ENCODE measurements at places on chromosomes 7 and 10.

- DNase-seq: no peak
Measured at GRCh38 chr7:148967032-148967372, 61.3 kb downstream of the PDIA4 start.

DNA sequence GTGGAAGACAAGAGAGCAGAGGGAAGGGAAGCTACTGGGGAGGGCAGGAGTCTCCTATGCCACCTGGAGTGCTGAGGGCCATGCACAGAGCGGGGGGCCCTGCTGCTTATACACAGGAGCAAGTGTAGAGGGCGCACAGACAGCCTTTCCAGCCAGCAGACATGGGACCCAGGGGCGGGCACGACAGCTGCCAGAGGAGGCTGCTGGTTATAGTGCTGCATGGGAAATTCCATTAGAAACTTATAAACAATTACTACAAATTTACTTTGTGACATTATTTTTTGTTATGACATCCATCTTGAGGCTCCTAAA, 90.5 kb downstream of the WDFY4 start:
- no peak for DNase-seq

DNA sequence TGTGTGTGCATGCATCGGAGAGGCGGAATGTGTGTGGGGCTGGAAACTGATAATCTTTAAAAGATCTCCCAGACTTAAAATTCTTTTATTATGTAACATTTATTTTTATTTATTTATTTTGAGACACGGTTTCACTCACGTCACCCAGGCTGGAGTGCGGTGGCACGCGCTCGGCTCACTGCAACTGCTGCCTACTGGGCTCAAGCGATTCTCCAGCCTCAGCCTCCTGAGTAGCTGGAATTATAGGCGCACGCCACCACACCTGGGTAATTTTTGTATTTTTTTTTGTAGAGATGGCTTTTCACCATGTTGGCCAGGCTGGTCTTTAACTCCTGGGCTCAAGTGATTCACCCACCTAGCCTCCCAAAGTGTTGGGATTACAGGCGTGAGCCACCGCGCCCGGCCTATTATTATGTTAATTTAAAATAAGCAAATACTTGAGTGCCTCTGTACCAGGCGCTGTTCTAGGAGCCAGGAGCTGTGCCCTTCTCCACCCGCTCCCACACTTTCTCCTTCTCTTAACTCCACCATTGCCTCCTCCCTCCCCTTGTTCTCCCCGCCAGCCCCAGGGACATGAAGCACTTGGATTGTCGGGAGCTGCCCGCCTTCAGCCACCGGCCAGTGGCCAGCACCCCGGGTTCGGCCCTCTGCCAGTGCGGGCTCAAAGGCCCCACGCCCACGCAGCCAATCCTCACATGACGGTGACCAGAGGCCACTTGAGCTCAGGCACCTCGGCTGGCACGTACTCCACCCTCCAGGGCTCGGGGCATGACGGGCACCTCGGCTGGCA, 163.6 kb downstream of the DNAJB6 start:
- DNase-seq: peak; percentile 23

GRCh38 chr7:7375538-7375937, 160.1 kb downstream of the COL28A1 start:
- DNase-seq: no peak

DNA sequence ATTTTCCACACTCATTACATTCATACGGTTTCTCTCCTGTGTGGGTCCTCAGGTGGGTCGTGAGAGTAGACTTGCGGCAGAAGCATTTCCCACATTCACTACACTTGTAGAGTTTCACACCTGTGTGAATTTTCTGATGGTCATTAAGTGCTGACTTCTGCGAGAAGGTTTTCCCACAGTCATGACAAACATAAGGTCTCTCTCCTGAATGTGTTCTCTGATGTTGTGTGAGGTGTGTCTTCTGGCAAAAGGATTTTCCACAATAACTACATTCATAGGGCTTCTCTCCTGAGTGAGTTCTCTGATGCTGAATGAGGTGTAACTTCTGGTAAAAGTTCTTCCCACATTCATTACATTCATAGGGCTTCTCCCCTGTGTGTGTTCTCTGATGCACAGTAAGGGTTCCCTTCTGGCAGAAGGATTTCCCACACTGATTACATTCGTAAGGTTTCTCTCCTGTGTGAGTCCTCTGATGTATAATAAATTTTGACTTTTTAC, 15.1 kb downstream of the ZNF12 start:
- DNase-seq: no peak

GRCh38 chr10:47451998-47452494, 31.9 kb downstream of the ANXA8 start:
- DNase-seq: no peak

DNA sequence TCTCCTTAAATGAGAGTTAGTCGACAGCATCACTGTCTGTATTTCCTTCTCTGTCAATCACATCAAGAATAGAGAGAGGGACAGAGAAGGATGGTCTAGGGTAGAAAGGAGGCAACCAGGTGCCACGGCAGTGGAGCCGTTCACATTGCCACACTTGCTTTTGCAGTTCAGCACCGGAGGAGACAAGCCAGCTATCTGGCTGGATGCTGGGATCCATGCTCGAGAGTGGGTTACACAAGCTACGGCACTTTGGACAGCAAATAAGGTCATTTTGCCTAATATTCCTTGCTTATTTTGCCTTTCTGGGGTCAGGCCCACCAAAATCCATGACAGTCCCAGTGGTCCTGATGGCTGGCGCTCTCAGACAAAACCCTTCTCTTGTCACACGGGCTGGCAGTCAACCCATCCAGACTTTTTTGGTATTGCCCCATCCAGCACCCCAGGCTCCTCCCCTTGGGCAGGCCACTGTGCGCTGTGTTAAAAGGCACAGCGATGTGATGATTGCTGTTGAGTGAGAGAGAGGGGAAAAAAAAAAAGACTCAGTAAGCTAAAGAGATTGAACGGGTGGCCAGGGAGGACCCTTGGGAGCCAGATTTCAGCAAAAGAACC, 8.4 kb downstream of the CPA2 start:
- no peak for DNase-seq

GRCh38 chr7:129773328-129773731, 161.8 kb downstream of the NRF1 start:
- DNase-seq: no peak

DNA sequence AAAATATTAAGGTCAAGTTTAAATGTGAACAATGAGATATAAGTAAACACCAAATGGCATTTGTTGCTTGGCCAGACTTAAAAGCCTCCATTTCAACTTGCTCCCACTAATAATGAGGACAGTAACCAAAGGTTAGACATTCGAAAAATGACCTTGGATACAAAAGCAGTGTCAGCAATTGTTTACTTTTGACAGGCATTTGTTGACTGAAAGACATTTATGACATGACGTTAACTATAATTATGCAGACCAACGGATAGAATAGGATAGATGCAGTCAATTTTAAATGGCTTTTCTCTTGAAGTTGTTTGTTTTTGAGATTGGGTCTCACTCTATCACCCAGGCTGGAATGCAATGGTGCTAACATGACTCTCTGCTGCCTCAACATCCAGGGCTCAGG, 6.3 kb upstream of the WNT16 start:
- DNase-seq: no peak

GRCh38 chr7:18806177-18806576, 310.6 kb downstream of the HDAC9 start:
- DNase-seq: no peak

GRCh38 chr7:145036604-145037405, 201.0 kb upstream of the TPK1 start:
- no peak for DNase-seq

DNA sequence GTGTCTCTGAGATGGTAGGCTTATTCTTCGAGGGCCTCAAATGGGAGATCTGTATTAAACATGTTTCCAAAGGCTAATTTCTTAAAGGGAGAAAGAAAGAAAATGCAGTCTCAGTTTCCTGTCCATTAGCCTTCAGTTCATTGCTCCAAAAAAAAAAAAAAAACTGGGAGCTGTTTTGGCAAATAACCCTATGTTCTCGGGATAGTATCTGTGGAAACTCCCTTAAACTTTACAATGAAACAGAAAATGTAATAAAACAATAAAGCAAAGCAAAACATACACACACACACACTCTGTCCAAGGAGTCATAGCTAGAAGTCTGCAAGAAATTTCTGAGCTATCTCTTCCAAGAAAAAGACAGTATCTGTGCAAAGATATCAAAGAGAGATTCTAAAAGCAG, 172.5 kb upstream of the CELF2 start:
- no peak for DNase-seq

DNA sequence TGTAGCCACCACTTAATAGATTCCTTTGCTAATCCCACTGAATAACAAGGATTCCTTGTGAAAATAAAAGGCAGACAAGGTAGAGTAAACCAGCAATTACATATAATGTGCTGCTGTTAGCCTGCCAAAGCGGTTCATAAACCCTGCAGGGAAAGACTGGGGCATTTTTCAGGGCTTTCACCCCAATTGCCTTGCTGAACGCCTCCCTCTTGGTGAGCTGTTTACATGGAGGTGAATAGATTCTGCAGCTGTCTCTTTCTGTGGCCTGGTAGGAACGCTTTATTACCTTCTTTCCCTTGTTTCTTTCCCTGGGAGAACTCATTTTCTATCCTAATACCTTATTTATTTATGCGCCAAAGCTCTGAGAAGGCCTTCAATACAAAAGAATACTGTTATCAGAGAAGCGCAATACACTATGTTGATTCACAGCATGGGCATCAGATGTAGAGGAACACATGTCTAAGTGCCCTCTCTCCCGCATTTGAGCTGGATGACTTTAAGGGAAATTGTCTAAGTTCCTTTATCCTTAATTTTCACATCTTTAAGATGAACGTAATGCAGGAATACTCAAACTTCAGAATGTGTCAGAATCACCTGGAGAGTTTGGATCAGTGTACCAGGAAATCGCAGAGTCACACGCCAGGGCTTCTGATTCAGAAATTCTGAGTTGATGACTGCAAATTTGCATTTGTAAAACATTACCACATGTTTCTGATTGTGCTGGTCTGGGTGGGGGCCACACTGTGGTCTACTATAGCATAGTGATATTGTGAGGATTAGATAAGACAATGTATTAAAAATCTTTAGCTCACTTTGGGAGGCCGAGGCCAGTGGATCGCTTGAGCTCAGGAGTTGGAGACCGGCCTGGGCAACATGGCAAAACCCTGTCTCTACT, 1203.8 kb downstream of the SORCS3 start:
- no peak for DNase-seq

GRCh38 chr7:79304711-79305110, 148.8 kb downstream of the MAGI2 start:
- no peak for DNase-seq

- DNase-seq: no peak
Measured at GRCh38 chr7:128427289-128427891, 17.6 kb upstream of the IMPDH1 start.

DNA sequence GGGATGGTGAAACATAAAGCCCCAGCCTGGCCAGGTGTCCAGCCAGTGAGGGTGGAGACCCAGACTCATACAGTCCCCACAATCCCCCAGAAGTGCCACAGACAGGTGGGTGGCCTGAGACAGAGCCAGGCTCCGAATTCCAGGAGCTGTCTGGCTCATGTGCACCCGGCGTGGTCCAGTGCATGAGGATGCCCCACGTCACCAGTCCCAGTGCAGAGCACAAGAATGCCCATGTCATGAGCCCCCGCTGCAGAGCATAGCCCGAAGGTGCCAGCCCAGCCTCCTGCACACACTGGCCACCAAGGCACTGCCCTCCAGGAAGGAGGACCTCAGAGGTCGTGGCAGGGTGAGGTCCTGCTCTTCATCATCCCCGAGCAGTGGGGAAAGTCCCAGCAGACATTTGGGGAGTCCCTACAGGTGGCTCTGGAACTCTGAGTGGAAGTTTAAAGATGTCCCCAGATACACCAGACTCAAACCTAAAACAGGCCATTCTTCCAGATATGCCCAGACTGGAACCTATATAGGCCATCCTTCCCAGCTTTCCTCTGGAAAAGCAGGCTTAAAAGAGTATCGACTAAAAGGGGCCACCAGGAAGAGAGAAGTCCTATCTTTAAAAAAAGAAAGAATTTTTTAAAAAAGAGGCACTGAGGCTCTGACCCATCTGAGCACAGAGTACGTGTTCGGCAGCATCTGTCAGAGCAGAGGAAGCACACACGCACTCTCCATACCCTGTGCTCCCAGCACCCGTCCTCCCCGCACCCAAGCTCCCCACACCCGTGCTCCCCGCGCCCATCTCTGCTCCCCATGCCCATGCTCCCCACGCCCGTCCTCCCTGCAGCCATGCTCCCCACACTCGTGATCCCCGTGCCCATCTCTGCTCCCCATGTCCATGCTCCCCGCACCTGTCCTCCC, 11.5 kb downstream of the DIP2C start:
- DNase-seq: no peak
